ENCODE measurements at places on chromosomes 1 and 21.

GRCh38 chr1:34726861-34727260 is 28.0 kb upstream of the GJB5 start:
- no peak for DNase-seq

GRCh38 chr1:194052514-194053338 is 866.3 kb upstream of the B3GALT2 start:
- no peak for DNase-seq

DNA sequence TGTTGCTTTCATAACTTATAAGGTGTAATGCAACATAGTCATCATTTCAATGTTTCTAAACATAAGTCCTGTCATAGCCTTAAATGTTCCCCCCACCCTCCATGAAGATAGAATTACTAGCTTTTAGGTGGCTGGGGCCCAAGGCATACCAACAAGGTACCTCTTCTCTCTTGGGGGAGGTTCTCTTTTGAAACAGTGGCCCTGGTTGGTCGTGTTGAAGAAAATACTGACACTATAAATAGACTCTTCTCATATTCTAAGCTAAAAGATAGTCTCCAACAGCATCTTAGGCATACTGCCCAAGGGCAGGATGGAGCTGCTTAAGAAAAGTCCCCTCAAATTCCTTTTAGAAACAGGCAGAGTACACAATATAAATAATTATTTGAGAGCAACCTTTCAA is 255.0 kb downstream of the FAF1 start:
- no peak for DNase-seq

GRCh38 chr21:38999161-38999560 is 184.1 kb downstream of the PSMG1 start:
- DNase-seq, result no peak

DNA sequence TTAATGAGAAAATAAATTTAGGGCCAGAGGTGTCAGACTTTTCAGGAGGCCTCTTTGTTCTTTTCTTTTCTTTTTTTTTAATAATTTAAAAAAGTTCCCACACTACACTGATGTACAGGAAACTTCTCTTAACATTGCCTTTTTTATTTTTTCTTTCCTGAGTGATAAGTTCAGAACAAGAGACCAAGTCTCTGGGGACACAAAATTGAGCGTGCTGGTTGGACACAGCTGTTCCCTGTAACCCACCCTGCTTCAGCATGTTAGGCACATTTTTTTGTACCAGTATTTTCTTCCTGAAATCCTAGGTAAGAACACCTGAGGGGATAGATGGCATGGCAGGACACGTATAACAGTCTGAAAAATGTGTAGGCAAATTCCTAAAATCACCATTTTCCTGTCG is 50.1 kb downstream of the PBX1 start:
- DNase-seq, result no peak

DNA sequence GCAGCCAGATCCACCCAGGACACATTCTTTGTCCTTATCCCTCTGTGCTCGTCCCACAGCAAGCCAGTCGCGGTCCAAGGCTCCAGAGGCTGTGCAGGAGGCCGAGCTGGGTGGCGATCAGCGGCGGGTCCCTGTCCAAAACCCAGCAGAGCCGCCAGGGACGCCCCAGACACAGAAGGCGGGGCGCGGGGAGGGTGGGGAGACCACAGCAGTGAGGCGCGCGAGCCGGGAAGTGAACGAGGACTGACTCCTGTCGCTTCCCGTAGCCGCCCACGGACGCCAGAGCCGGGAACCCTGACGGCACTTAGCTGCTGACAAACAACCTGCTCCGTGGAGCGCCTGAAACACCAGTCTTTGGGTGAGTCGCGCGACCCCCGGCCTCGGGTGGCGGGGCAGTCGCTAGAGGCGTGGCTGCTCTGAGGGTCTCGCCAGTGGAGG is at the start of gene LGALS8:
TSS of gene LGALS8 (plus strand) at position 279 of the 438 bp plus-strand sequence. CDS start 2,089 bp downstream, outside the sequence.
- peak; percentile 88 for DNase-seq

DNA sequence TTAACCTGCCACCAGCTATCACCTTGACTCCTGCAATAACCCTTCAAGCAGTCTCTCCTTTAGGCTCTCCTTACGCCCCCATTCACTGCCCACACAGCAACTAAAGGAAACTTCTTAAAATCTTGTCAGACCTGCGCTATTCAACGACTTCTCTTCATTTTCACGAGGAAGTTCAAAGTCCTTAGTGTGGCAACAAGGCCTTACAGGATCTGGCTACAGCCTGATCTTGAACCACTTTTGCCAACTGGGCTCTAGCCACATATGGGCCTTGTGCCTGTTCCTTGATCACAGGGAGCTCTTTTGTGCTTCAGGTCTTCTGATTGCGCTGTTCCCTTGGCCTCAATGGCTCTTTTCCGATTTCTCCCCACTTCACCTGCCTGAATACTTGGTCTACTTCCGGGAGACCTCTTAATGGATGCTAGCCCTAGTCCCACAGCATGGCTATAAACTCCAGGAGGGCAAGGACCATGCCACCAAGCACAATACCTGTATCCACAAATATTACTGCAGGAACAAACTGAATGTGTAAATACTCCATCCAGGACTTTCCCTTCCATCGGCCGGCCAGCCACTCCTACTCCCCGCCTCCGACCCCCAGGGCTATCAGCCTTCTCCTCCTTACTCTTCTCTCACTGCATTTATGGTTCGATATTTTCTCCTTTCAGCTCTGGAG is 2.3 kb upstream of the CTNNBIP1 start:
- no peak for DNase-seq

DNA sequence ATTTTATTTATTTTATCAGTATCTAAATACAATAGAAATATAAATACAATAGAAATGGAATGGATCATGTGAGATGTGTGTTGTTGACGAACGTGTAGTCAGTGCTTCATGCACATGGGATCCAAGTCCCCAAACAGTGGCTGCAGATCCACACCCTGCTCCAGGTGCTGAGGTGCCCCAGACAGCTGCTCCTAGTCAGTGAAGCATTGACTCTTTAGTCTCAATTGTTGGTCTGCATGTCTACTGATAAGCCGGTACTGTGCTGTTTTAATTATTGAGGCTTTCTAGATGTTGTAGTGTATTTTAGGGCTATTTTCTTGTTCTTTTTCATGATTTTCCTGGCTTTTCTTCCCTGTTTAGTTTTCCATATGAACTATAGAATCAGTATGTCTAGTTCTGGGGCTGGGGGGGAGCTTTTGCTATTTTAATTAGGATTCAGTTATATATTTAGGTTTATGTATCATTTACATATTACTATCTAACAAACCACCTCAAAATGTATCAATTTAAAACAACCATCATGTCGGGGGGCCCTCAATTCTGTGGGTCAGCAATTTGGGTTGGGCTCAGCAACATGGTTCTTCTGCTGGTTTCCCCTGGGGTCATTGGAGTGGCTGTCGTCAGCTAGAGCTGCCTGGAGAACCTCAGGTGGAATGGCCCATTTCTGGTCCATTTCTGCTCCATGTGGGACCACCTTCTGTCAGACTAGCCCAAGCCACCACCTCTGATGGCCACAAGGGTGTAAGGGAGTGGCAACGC is 63.2 kb upstream of the TRAPPC10 start:
- no peak for DNase-seq

DNA sequence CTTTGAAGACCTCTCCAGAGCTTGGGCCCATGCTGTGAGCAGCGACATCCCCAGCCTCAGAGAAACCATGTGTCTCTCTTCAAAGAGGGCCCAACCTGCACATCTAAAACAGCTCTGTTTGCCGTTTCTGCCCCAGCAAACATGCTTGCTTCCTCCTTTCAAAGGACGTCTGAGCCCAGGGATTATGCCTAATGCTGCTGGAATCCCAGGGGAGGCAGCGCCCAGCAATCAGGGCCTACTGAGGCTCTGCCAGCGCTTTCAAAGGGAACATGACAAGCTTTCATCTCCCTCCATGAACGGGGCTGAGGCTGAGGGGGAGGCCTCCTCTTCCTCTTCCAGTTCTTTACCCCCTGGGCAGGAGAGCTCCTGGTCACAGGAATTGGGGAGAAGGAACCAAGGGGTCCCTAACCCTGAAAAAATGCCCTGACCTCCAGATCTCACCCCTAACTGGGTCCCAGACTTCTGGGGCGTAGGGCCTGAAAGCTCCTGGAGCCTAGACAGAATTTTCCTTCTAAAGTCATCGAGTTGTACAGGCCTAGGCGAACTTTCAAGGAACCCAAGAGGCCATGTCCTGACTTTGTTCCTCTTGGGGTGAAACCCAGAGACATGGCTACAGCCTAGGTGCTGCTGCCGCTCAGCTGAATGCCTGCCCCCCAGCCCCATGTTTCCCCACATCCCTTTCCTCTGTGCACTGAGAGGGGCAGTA is 13.4 kb upstream of the ASCL5 start:
- DNase-seq, result no peak

- DNase-seq, result no peak
Observed at GRCh38 chr1:69700770-69701169, 133.0 kb downstream of the LRRC7 start.

DNA sequence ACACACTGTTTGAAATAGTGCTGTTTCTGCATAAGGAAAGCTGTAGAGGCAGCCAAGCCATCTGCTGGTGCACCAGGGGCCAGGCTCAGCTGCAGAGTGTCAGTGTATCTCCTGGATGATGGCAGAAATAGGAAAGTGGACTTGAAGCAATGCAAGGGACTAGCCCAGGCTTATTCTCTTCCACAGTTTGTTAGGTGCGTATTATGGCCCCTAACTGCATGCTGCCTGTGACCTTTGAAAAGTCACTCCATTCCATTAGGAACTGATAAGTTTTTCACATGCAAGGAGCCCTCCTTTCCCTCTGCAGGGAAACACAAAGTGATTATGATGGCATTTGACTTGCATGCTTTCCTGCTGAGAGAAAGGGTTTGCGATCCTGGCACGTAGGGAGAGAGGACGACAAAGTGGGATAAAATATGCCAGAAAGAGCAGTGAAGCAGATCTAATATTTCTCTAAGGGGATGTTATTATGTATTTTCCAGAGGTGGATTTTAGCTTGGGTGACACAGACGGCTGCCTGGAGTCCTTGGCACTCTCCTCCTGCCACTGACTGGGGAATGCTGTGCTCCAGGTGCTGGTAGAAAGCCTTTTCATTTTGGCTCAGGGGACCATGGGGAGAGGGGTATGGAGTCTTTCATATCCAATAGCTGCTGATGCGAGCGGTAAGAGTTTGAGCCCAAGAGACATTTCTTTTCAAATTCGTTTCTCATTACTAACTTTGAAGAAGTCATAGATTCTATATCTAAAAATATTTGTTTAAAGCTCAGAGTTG is 402.1 kb upstream of the B3GALT2 start:
- DNase-seq, result no peak

DNA sequence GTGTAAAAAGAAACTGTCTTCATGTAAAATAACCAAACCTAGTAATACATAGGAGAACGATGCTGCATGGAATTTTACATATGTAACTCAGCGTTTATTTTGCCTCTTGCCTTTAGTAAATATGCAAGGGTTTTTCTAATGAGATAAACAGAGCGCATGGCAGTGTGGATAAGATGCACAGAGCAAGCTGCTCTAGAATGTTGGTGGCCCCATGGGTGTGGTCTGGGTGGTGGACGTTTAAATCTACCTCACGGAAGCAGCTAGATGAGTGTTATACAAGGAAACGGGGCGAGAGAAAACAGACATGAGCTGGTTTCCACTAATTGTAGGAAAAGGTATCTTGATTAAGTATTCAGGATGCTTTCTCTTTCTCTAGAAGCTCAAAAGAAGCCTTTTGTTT is 205.9 kb downstream of the DSCAM start:
- no peak for DNase-seq

DNA sequence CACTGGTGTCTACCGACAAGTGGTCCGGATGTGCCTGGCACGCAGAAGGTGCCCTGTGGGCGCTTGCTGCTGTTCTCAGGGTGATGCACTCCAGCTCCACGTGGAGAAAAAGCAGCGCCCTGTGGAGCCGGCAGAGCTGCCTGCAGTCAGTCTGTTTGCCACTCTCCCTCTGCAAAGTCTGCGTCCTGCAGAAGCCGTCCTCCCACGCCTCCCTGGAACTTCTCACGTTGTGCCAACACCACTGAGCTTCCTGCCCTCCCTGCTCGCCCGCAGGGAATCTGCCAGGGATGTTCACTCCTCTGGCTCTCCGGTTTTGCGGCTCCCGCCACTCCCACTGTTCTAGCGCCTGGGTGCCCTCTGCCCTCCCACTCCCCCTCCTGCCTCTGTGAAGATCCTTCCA is 19.8 kb upstream of the UBXN10 start:
- DNase-seq, result no peak

DNA sequence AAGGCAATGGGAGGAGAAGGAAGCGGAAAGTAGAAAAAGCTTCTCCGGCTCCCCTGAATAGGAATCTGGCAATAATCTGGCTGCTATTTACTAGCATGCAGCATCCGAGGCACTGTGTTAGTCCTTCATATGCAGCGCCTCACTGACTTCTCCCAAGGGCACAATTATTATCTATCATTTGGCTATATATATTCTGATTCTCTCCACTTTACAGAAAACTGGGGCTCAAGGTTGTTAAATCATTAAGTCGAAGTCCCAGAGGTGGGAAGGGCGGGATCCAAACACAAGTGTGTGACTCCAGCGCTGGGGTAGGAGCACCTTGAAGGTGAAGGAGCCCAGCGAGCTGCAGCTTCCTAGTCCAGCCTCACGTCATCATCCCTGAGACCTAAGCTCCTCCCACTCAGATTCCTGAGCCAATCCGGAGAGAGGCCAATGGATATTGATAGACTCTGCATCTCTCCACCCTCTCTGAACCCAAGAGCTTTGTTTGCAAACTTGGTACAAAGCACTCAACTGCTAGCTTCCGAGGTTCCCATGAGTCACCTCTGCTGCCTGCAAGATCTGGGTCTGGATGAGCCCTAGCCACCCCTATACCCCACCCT is 16.6 kb upstream of the EYA3 start:
- no peak for DNase-seq

GRCh38 chr21:46287541-46287940 is 1.4 kb downstream of the YBEY start:
- DNase-seq, result no peak

- no peak for DNase-seq
Observed at GRCh38 chr1:229839800-229840199, 213.8 kb downstream of the URB2 start.

DNA sequence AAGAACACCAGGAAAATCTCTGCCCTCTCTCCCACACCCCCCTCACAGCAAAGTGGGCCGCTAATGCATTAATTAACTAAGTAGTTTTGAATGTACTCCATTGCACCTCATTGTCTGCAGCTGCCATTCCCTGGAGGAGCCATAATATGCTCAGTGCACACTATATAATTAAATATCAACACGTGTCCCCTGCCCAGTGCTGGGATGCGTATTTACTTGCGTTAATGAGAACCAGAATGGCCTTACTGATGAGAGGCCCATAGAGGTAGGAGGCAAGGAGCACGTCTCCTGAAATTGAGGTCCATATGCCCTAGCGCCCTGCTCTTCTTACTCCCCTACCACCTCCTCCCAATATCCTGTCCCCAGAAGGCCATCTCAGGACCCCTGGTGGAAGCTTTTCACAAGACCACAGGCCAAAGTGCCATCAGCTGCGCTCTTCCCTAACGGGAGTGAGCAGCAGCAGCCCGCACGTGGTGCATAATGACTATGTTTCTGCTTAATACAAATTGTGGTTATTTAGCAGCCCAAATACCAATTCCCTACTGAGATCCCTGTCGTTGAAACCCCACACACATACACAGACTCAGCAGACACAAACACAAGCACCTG is 76.8 kb downstream of the PLXNA2 start:
- DNase-seq, result no peak

GRCh38 chr21:46100020-46100419 is 2.1 kb downstream of the COL6A2 start:
- DNase-seq, result no peak

- DNase-seq, result no peak
Observed at GRCh38 chr1:118947790-118948189, 40.4 kb downstream of the TBX15 start.

GRCh38 chr1:84913555-84913892 is 20.5 kb upstream of the LPAR3 start:
- DNase-seq, result no peak

- DNase-seq, result no peak
Observed at GRCh38 chr21:35239811-35240219, 190.7 kb upstream of the RUNX1 start.

GRCh38 chr1:219882096-219882495 is 46.3 kb downstream of the SLC30A10 start:
- DNase-seq, result no peak

Data from stimulated activated CD4-positive, alpha-beta T cell treated with anti-CD3 and anti-CD28 coated beads, Interleukin-4, amount 100 ng/mL, for 1 hour (primary cell).